ENCODE measurements at places on chromosomes 1 and 21.

DNA sequence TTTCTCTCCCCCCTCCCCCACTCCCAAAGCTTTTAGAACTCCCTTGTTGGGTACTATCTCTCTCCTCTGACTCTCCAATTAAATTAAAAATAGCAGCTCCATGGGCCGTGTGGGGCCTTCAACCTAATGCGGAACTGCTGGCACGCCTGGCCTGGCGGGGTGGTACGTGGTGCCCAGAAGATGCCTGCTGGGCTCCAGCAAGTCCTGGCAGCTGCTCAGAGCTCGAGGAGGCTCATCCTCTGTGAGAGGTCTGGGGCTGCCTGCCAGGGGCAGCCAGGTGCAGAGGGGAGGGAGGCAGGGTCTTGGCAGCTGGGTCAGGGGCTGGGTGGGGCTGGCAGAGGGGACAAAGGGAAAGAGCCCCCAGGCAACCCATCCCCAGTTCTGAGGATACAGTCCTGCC, 74.4 kb downstream of the ACTL8 start:
- DNase-seq, result no peak

DNA sequence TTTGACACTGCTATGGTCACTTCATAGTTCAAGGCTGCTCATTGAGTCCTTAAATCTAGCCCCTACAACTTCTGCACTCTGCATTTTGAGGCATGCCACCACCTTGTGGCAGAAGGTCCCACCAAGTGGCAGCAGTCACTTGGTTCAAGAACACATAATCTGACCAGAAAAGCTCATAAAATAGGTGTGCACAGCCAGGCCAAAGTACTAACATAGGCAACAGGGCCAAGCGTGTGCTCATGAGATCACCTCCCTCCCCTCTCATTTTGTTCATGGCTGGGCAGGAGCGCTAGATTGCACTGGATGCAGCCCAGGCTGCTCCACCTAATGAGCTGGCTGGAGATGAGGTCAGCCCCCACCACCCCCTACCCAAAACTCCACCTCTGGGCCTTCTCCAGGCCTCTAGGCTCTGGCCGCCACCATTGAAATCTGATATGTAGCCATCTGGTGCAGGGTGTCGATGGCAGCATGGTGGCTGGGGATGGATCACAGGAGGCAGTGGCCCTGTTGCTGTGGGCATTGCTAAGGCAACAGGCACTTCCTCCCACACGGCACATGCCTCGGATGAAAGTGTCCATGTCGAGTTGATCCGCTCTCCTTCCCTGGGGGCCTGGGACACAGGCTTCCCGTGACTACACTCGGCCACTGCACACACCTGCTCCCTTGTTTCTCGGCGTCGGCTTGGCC, 193.2 kb downstream of the TRABD2B start:
- DNase-seq, result no peak

DNA sequence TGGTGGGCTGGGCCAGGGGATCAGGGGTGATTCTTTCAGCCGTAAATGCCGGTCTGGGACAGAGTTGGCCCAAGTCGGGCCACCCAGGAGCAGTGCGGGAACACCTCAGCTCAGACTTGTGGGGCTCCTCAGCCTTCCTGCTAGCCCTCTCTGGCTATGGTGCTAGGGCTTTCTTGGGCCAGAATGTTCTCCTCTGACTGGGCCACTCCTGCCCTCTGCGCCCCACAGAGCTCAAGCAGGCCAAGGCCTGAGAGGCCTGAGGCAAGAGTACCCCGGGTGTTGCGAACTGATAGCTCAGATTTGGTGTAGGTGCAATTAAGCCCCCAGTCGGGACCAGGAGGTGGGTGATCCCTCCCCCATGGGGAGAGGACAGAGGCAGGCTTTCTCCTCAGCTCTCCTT, 51.8 kb downstream of the LGR6 start:
- no peak for DNase-seq

DNA sequence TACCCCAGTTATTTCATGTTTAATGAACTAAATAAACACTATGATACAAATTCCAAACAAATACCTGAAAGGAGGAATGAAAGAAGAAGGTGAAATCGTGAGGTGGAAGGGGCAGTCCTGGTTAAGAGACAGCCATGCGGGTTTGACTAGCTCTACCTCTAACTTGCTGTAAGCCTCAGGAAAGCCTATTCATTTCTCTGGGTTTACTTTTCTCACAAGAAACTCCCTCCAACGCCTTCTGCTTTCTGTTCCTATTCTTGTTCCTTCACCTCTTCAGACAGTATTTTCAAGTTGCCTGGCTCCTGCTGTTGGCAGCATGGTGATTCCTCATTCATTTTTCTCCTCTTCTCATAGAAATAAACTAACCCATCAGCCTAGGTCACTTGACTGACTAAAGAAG, 92.4 kb downstream of the NTPCR start:
- no peak for DNase-seq

GRCh38 chr1:81876901-81877733, 76.4 kb downstream of the ADGRL2 start:
- DNase-seq, result no peak

DNA sequence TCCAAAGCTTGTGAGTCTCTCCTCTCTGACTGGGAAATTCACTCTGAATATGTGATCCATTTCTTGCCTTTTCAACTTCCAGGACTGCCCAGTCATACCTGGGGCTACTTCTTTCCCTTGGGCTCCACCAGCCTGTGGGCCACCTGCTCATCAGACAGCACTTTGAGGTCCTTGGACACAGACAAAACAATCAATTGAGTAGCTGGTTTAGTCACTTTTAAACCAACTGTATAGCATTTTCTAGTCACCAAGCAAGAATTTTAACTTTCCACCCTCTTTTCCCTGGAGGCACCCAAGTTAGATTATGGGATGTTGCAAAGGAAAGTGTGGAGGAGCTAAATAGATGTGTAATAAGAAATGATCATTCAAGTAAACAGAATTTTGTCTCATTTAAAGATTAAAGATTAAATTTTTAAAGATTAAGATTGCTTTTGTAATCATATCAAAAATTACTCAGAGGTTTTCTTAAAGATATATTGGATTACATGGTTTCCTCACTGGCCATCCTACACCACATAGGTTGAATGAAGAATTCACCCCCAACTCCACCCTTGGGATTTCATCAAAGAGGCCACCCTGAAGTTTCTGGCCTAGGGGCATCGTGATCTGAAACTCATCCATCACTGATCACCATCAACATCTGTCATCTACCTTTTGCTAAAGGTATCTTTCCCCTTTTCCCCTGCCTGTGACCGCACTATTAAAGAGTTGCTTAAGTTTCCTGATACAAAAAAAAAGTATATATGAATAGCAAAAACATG, 219.2 kb upstream of the NR5A2 start:
- DNase-seq, result no peak

DNA sequence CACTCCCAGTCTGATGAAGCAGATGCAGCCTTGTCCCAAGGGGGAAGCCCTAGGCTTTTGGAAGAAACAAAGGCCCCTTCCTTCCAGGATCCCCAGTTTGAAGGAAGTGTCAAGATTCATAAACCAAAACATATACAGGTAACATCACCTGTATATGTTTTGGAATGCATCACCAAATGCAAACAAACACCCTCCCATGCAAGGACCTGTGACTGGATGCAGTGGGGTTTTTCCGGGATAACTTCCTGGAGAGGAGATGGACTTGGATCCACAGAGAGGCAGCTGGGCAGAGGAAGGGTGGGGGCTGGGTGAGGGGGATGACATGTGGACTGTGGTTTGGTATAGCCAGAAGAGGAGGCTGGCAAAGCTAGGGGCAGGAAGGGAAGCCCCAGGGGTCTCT, 1.5 kb upstream of the PLA2G2F start:
- DNase-seq, result no peak

DNA sequence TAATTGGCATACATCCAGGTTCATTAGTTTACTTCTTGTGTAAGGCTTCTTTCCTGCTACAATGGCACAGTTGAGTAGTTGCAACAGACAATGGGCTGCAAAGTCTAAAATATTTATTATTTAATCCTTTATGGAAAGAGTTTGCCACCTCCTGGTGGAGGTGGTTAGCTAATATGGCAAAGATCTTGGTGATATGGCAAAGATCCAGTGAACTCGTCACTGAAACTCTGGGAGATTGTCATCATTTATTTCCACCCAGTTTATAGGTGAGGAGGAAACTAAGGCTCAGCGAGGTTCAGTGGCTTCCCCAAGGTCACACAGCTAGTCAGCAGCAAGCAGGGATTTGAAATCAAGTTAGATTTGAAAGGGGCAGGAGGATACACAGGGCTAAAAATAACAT, 16.1 kb upstream of the IFFO2 start:
- no peak for DNase-seq

DNA sequence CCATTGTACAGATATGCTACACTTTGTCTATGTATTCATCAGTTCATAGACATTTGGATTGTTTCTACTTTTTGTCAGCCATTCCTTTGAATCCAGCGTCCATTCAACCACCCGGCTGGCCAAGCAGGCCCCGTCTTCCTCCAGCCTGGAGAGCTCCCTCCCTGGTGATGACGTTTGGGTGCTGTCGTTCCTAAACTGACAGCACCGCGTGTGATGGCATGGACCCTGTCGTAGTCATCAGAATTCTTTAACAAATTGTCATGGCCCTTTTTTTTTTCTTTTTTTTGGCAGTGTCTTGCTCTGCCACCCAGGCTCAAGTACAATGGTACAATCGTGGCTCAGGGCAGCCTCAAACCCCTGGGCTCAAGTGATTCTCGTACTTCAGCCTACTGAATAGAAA, 138.6 kb upstream of the ERRFI1 start:
- DNase-seq, result no peak

GRCh38 chr1:228983661-228984060, 248.4 kb downstream of the RHOU start:
- no peak for DNase-seq

DNA sequence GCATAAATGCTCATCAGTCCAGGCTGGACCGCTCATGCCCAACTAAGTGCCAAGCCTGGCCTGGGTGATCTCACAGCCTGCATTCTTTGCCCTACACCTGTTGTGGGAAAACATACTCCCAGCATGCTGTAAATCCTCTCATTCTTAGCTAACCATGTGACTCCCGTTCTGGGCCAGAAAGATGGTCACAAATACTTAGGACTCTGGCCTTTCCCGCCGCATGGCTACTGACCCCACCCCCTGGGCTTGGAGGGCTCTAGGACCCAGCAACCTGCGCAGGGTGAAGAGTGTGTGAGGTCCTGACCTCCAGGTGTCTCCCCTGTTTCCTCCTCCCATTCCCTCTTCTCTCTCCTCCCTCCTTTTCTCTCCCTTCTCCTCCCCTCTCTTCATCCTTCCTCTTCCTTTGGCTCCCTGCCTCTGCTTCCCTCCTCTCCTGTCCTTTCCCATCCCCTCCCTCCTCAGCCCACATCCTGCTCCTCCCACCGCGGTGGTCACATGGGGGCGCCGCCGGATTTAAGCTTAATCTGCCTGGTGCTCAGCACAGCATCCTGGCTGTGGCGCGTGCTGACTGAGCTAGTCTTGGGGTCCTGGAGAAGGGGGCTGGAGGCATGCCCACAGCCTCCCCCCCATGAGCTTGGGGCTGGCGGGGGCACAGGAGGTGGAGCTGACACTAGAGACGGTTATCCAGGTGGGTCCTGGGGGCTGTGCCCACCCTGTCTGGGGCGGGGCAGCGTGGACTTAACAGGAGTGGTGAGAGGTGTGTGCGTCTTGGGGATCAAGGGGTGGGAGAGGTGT, at the start of gene CROCC:
TSS of gene CROCC (plus strand) at position 541 of the 795 bp plus-strand sequence. CDS start at position 629, 88 bp downstream.
- no peak for DNase-seq

DNA sequence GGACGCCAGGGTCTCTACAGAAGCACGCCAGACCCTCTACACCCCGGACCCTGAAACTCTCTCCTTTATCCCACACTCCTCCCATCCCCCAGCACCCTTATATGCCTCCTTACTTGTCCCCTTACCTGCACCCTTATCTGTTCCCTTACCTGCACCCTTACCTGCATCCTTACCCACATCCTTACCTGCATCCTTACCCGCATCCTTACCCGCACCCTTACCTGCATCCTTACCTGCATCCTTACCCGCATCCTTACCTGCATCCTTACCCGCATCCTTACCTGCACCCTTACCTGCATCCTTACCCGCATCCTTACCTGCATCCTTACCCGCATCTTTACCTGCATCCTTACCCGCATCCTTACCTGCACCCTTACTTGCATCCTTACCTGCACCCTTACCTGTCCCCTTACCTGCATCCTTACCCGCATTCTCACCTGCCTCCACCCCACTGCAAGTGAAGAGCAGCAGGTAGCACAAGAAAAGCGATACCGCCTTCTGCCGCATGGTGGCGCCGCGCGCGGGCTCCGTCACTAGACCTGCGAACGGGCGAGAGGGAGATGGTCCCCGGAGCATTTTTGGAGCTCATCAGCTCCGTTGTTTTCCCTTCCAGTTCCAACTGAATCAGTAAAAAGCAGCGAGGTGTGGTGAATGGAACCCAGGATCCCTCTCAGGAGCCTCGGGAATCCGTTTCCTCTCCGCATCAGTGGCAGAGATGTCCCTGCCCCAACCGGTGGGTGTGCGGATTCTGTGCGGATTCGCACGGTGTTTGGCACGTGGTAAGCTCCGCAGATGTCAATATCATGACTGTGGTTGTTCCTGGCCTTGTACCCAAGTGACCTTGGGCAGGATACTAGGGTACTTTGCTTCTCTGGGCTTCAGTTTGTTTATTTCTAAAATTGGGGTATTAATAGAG, 2.9 kb downstream of the IFI6 start:
- DNase-seq, result peak; percentile 59

DNA sequence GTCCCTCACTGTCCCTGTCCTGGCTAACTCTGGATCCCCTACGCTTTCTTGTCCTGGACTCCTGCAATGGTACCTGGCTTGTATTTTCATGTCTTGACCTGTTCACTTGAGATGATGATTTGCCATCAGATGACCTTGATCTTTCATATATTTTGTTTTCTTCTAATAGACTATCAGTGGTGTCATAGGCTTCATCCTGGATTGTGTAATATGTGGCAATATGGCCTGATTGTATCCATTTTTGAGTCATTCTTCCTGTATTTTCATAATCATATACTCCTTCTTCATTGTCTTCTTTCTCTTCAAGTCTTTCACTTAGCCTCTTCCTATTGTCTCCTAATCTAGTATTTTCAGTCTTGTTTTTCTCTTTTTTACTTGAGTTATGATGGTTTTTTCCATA, 11.1 kb downstream of the FLG start:
- peak; percentile 2 for DNase-seq

- no peak for DNase-seq
Observed at GRCh38 chr1:166740668-166741276, 98.5 kb upstream of the POGK start.

Data from inflammatory macrophage treated with lipopolysaccharide for 1 hour (primary cell).